Activated naive CD8-positive, alpha-beta T cell treated with anti-CD3 and anti-CD28 coated beads, Interleukin-2, amount 50 U/mL, for 16 hours (primary cell): ENCODE measurements at places on chromosomes 3 and 15.

- no peak for DNase-seq
Measured at GRCh38 chr3:2802429-2802828, 307.7 kb downstream of the IL5RA start.

DNA sequence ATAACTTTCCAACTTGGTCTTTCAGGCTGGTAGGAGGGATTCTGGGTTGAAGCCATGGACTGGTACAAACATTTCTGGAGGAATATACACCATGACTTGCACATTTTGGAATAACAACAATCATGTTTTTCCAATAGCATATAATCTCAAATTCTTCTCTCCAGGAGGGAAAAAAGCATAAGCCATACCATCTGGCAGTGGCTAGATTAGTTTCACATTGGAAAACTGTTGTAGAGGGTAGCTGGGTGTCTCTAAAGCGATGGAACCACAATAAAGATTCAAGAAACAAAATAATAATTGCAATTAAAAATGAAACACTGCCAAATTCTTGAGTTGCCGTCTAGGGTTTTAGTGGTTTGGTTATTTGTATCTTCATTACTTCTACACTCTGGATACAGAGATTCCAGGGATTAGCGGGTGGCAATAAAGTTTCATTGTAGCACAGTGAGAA is 278.5 kb upstream of the RASGRP1 start:
- no peak for DNase-seq

DNA sequence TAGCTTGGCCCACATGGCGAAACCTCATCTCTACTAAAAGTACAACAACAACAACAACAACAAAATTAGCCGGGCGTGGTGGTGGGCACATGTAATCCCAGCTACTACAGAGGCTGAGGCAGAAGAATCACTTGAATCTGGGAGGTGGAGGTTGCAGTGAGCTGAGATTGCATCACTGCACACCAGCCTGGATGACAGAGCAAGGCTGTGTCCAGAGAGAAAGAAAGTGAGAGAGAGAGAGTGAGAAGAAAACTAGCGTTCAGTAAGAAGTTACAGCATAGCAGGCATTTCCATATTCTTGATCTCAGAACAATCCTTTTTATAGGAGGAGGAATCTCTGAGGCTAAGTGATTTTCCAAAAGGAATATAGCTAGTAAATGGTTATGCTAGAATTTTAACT is 1076.1 kb downstream of the AGBL1 start:
- no peak for DNase-seq

DNA sequence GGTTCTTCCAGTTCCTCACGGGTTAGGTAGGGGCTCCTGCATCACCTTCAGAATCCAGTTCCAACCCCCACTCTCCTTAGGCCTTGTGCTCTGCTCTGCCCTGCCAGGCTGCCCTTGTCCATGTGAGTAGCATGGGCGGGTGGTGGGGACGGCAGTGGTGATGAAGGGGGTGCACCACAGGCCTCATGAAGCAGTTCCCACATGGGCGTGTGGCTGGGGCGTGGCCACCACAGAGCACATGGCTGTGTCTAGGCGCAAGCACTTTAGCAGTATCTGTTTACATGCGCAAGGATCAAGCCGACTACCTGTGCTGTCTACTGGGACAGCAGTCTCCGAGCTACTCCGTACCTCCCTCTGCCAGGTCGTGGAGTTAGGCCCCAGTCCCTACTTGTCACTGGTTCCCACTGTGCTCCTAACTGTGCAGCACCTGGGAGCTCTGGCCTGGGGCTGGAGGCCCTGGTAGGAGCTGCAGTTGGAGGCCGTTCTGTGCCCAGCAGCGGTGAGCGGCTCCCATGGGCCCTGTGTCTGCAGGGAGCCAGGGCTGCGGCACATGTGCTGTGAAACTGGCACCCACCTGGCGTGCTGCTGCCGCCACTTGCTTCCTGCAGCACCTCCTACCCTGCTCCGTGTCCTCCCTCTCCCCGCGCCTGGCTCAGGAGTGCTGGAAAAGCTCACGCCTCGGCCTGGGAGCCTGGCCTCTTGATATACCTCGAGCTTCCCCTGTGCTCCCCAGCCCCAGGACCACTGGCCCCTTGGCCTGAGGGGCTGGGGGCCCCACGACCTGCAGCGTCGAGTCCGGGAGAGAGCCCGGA is 53.5 kb downstream of the PLXNA1 start:
- no peak for DNase-seq

- no peak for DNase-seq
Measured at GRCh38 chr3:147298511-147298982, 107.8 kb downstream of the ZIC4 start.

- DNase-seq = no peak
Measured at GRCh38 chr3:120858521-120858920, 49.5 kb upstream of the STXBP5L start.

DNA sequence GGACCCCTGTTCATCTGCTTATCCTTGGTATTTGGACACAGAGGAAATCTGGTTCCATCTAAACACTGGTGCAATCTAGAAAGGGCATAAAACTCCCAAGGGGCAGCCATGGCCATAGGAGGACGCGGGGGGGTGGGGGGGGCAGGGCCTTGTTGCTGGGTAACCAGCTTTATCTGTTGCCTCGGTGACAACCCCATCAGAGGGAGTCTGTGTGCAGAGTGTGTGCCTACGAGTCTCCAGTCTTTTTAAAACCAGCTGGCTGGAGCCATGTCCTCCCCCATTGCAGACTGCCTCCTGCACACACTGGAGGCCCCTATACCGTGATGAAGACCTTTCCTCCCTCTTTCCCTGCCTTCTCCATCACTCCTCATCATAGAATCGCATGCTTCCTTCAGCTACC is 26.4 kb upstream of the CORO2B start:
- no peak for DNase-seq
